D341Med (cell line): ENCODE measurements at places on chromosomes 2 and 18.

DNA sequence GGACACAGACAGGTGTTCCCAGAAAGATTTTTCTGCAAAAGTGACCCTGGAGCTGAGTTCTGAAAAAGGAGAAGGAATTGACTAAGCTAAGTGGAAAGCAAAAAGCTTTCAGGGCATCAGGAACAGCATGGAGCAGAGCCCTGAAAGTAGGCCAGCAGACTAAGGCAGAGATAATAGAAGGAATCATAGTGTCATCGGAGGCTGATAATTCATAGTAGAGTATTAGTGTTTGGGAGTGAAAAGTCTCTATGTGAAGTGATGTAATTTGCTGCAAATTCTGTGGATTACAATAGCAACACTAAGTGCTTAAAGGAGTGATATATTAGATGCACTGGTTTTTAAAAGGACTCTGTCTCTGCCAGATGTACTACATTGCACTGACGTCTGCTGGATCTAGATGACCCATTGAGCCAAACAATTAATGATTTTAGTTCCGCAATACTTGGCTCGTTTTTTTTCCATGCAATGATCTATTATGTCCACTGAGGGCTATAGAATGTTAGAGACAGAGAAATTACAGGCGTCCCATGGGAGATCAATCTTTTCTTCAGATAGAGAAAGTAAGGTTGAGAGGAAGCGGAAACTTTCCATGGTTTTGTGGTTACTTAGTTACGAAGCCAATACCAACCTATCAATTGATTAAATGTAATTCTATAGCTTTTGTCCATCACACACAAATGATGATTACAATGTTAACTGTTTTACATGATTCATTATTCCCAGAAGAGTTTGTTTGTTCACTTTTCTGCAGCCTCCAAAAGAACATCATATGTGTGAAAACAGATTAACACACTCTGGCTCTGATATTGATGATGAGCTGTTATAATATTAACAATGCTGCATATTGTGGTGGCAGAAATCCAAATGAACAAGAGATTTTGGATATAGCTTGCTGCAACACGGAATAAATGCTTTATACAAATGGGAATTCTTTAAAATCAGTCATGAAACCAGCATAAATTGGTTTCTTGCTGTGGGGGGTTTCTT lies 143.7 kb downstream of the MC4R start:
- no peak for DNase-seq

GRCh38 chr18:31205273-31205672 lies 42.6 kb upstream of the DSC1 start:
- no peak for DNase-seq

DNA sequence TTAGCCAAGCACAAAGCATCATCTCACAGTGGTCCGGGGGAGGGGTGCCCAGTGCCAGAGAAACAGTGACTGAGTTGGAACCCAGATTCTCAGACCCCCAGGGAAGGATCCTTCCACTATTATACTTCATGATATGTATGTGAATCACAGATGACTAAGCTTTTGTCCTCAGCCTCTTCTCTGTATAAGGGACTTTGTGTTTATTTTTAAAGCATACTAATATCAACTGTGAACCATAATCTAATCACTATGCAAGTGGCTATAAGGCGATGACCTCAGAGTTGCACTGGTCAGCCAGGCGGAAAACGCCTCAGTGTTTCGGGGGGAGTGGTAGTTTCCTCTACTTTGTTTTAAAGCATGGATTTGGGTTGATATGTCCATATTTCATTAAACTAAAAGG lies 160.4 kb upstream of the TMEM200C start:
- DNase-seq, result no peak

- no peak for DNase-seq
Observed at GRCh38 chr2:21161122-21161521, 37.4 kb downstream of the TDRD15 start.

DNA sequence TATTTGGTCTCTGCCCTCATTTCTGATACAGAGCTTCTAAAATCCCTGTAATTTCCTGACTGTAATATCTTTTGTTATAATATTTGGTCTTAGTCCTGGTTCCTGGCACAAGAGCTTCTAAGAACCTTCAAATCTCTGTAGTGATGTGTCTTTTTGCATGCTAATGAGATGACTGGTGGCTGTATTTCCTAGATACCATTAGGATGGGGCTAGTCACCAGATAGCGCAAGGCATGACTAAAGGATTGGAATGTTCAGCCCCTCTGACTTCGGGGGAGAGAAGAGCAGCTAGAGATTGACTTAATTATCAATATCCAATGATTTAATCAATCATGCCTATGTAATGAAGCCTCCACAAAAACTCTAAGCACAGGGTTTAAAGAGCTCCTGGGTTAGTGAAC lies 620.8 kb upstream of the ACVR2A start:
- no peak for DNase-seq

GRCh38 chr18:80022613-80023012 lies 11.6 kb upstream of the RBFA start:
- no peak for DNase-seq

GRCh38 chr18:44450226-44450625 lies 230.5 kb upstream of the SETBP1 start:
- no peak for DNase-seq

DNA sequence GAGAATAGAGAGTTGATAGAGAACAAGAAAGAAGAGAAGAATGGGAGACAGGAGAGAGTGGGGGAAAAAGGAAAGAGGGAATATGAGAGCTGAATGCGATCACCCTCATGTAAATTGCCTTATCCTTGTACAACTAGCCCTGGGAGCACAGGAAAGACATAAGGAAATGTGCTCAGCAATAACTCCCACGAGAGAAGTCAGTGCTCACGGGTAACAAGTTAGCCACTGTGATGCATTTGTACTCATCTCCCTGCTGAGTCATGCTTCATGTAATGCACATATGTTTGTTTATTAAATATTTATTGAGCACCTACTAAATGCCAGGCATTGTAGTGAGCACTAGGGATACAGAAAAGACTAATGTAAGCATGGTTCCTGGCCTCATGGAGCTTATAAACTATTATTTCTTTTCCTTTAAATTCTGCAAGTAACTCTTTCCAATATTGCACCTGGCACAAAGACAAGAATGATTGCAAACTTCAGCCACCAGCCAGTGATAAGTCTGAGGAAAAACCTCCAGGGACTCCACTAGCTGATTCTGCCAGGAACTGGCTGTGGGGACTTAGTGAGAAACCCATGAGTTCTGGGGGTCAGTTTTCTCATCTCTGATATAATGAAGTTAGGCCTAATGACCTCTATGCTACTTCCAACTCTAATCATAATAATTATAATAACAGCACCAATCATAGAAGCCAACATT lies 124.1 kb downstream of the LNPK start:
- no peak for DNase-seq

DNA sequence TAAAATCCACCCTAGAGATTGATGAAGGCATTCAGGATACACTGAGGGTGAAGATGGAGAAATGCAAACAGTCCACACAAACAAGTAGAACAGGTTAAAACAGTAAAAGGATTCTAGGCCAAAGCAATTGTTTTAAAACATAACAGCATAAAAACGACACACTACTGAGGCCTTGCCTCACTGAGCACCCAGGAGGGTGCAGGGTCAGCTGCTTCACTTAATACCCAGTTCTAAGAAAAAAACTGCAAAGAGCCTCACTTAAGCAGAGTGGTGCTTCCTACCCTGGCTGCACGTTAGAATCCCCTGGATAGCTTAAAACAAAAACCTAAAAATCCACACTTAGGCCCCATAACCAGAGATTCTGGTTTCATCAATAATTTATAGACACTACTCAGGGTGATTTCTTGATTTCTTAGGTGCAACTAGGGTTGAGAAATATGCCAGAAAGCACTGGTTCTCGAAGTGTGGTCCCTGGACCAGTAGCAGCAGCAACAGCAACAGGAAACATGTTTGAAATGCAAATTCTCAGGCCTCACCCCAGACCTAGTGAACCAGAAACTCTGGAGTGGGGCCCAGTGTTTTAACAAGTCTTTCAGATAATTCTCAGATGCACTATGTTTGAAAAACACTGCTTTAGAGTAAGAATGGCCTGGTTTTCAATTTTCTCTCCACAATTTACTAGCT lies 279.1 kb downstream of the ZEB2 start:
- no peak for DNase-seq

- peak; percentile 17 for DNase-seq
Observed at GRCh38 chr2:241799522-241800197, 9.3 kb upstream of the NEU4 start.

DNA sequence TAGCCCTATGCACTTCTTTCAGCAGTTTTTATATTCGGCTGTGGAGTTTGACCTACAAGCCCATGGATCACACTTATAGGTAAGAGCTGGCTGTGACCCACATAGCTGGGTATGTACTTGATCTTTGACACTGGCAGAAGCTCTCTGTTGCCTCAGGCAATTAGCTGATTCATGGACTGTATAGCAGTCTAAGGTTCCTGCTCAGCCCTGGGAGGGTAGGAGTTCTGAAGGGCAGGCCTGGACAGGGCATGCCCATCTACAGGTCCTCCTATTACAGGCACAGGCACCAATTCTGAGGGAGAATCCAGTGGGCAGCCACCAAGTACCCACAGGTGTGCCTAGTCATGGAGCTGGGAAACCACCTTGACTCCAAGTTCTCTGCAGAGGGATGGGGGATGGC lies 301.8 kb upstream of the GALNT5 start:
- no peak for DNase-seq

- no peak for DNase-seq
Observed at GRCh38 chr18:74541703-74542555, 7.6 kb downstream of the CNDP1 start.

GRCh38 chr2:31212659-31213600 lies 4.4 kb downstream of the CAPN14 start:
- DNase-seq, result no peak

GRCh38 chr2:115115135-115115534 lies 672.7 kb downstream of the DPP10 start:
- DNase-seq, result no peak

DNA sequence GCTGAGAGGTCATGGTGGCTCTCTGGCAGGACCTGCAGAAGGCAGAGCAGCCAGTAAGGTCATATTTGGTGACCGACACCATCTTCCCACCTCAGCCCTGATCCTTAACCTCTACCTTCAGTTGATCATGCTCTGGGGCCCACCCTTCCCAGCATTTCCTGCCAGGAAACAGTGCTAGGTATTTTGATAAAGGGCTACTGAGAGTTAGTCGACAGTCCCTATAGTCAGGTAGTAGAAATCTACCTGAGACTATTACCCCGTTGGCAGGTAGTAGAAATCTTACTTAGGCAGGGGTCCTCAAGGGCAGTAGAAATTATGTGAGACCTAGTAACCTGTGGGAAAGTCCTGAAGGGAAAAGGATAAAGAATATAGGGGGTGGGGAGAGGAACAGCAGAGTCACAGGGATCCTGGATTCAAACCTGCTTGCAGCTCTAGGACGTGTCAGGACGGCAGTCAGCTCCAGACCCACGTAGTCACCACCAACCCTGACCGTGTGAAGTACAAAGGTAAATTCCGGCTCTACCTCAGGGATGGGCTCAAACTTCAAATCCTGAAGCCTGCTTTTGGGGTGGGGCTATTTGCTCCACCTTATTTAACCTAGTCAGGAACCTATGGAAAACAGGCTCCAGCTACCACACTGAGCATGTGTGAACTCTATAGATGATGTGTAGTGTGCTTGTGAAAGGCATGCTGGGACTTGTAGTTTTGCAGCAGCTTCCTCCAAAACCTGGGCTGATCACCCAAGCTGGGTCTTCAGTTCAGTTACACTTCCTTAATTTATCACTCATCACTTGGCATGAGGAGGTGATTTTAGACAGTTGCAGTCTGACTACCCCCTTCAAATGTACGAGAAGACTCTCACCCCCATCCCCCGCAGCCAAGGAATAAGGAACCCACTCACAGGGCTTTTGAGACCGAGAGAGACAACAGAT lies at the start of gene DQX1:
Gene DQX1, minus strand, starts transcription at position 515 of the 932 bp plus-strand sequence. Its CDS starts 502 bp downstream, at position 13.
- no peak for DNase-seq

GRCh38 chr2:191706791-191707190 lies 28.9 kb downstream of the NABP1 start:
- no peak for DNase-seq

GRCh38 chr2:37232131-37232933 lies 874 bp downstream of the NDUFAF7 start:
- DNase-seq, result peak; percentile 43

- no peak for DNase-seq
Observed at GRCh38 chr2:17107871-17108270, 410.4 kb downstream of the RAD51AP2 start.

DNA sequence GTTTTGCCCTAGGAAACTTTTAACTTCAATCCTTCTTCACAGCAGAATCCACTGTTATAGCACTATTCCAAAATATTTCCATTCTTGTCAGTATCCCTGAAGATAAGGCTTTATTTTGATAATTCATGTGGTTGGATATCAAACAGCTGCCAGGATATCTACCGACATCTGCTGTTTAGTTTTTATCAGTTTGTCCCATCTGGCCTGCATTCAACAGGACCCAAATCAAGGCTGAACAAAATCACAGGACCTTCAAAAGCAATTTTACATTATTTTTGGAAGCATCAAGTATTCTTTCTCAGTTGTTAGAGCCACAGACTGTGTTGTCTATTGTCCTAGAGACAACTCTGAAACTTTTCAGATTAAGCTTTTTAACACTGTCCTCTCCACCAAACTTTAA lies 429.0 kb upstream of the PIK3C3 start:
- no peak for DNase-seq

DNA sequence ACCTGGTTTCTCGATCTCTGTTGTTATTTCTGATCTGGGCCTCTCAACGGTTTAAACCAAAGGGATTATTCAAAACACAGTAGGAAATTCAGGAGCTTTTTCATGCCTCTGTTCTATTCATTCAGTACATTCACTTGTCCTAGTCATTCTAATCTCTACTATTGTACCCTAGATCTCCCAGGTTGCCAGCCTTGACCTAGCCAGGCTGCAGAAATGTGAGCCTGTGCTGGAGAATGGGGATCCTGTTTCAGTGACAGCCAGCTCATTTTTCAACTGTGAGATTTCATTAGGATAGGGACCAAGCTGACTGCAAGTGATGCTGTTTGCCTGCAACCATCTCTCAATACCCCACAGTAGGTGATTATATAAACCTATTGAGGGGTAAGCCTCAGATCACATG lies 186.2 kb downstream of the CMPK2 start:
- no peak for DNase-seq

GRCh38 chr2:197838579-197838978 lies 34.2 kb downstream of the PLCL1 start:
- no peak for DNase-seq

DNA sequence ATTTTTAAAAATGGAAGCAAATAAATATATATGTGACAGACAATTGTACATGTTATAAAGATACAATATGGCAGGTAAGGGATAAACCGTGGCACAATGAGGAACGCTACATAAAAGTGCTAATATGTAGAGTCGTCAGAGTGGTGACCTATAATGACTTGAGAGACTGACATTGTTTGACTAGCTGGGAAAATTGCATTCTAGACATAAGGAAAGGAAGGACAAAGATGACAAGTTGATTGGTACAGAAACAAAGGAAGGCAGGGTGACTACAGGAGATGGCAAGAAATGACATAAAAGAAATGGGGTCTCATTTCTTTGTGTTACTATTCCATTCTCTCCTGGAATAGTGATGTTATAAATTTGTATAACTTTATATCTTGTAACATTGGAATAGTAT lies 420.4 kb downstream of the DSC3 start:
- no peak for DNase-seq

DNA sequence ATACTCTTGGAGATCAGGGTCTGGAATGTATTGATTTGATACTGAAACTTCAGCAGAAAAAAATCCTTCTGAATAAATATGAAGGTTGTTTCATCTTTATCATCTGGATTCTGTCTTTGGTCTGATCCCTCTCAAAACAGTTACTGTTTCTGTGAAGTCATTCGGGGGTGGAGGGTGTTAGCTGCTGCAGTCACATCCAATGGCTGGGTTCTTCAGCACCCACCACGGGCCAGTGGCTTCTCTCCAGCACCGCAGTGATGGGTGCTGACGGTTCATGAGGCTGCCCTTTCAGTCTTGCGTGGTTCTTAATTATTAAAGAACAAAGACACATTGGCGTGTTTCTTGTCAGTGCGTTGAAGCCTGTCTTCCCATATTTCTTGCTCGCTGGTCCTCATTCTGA lies 148.0 kb downstream of the LDLRAD4 start:
- DNase-seq, result peak; percentile 32
